ENCODE measurements at places on chromosomes 5 and 9.

GRCh38 chr9:89942643-89943042, 337.8 kb downstream of the GADD45G start:
- no peak for DNase-seq

- DNase-seq, result no peak
Measured at GRCh38 chr5:73321757-73322436, 126.7 kb downstream of the FOXD1 start.

- no peak for DNase-seq
Measured at GRCh38 chr9:36746415-36746814, 173.7 kb downstream of the MELK start.

DNA sequence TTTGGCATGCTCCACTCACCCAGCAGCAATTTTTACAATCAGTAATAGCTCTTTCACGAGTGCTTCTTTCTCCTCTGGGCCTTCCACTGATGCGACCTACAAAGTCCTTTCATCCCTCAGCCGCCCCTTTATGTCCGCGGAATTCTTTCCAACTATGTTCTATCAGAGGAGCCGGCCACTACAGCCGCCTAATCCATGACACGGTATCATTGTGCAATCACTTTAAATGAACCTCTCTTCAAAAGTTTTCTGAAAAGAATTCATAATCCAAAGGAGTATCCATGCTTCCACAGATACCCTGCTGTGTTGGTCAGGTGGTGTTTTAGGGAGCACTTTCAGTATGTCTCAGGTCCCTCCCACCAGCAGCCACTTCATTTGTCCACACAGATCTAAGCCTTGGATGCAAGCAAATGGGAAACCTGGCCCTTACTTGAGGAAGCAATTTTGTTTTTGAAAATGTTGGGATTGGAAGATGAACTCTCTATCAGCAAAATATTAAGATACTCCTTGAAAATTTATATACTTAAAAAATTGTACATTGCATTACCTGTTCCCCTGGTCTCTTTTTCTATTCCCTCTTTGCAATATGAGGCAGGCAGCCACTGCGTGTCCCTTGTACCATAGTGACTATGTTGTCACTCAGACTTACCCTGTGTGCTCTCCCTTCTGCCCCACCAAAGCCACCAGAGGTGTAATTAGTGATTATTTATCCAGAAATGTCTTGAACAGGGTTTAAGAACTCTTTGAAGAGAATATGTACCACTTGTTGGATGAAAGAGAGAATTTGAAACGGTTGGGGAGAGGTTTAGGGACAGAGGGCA, 12.9 kb upstream of the MEF2C start:
- no peak for DNase-seq

- no peak for DNase-seq
Measured at GRCh38 chr5:116497631-116498030, 77.0 kb downstream of the SEMA6A start.

DNA sequence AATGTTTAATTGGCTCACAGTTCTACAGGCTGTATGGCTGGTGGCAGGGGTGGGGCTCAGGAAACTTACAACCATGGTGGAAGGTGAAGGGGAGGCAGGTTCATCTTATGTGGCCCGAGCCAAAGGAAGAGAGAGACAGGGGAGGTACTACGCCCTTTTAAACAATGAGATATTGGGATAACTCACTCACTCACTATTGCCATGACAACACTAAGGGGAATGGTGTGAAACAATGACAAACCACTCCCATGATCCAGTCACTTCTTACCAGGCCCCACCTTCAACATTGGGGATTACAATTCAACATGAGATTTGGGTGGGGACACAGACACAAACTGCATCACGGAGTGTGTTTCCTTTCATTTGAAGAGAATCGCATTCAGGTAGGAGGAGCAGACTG, 220.9 kb downstream of the GADD45G start:
- no peak for DNase-seq

GRCh38 chr5:95739857-95740256, 8.7 kb downstream of the RHOBTB3 start:
- DNase-seq, result no peak

- no peak for DNase-seq
Measured at GRCh38 chr5:145855763-145856267, 17.0 kb downstream of the GRXCR2 start.

DNA sequence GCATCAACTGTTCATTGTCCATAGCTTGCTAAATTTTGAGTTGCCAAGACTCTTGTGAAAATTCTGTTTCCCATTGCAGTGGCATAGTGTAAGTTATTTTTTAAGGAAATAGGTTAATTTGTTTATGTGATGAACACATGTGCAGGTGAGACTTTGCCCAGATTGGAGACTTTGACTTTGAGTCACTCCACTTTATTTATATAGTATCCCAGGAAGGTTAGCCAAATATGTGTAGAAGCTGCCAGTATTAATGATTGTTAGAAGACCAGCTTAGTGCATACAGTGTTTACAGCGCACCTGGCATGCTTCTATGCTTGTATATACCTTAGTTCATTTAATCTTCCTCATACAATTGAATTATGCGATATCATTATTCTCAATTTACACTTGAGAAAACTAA, 51.0 kb downstream of the MTAP start:
- DNase-seq, result no peak

DNA sequence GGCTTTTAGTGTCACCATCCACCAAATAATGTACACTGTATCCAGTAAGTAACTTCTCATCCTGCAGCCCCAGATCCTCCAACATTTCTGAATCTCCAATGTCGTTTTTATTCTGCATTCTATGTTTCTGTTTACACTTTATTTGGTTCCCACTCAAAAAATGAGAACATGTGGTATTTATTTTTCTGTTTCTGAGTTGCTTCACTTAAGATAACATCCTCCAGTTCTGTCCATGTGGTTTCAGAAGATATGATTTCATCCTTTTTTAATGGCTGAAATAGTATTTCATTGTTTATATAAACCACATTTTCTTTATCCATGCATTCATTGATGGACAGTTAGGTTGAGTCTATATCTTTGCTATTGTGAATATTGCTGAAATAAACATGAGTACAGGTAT, 677.3 kb upstream of the FTMT start:
- DNase-seq, result no peak

- DNase-seq, result no peak
Measured at GRCh38 chr9:37593883-37594448, 1.6 kb upstream of the TOMM5 start.

DNA sequence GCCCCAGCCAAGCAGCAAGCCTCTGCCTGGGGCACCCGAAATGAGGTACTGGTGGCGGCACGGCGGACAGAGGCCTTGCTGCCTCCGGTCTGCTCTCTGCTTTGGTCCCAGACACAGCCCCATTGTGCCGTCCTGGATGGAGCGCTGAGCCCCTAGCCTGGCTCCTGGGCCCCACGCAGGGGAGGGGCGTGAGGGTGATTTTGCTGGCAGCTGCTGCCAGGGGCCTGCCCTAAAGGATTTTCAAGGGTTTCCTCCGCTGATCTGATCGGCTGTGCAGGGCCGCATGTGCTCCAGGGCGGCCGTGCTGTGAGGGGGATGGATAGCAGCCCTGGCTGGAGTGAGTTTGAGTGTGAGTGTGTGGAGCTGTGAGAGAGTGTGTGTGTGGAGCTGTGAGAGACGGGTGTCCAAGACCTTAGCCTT, 1.3 kb downstream of the GPSM1 start:
- no peak for DNase-seq

- DNase-seq, result no peak
Measured at GRCh38 chr9:70517926-70518610, 103.6 kb upstream of the KLF9 start.

- DNase-seq, result no peak
Measured at GRCh38 chr5:96035796-96036195, 74.1 kb upstream of the ELL2 start.

DNA sequence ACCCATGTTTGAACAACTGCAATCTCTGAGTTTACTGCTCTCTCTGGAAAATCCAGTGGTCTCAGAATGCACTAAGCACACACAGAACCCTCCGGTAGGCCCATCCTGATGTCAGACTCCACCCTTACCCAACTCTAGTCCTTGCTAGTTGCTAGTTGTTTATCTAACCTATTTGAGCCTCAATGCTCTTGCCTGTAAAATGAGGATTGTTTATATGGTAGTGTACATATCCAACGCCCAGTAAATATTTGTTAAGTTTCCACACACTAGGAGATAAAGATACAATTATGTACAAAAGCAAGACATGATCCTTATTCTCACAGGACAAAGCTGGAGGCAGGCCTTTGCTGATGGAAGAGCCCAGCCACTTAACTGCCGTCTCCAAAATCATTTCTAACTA, 192.2 kb downstream of the SPOCK1 start:
- no peak for DNase-seq

GRCh38 chr9:114830546-114830945, 24.7 kb upstream of the TNFSF15 start:
- no peak for DNase-seq

DNA sequence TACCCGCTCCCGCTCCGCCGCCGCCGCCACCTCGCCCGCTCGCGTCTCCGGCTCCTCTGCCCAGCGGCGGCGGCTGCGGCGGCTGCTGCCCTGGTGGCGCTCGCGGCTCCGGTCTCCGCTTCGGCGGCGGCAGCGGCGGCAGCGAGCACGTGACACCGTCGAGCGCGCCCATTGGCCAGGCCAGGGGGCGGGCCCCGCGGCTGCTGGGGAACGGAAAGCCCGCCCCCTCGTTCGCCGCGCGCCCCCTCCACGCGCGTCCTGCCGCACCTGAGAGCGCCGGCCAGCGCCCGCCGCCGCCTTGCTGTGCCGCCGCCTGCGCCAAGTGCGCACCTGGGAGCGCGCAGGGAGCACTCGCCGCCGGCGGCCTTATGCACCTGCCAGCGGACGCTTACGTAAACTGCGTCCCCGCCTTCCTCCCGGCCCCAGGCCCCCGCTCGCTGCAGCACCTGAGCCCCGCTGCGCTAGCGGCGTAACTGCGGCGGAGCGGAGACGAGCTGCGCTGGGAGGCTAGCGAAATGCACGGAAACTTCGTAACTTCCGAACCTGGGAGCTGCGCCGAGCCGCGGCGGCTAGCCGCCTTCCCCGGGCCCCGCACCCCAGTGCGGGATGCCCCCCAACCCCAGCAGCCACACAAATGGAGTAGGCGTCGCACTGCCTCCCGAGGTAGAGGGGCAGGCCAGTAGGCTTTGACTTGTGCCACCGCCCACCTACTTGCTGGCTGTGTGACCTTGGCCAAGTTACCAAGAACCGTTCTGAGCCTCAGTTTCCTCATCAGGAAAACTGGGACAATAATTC, at the start of gene STRBP:
Gene STRBP (minus strand): TSS at position 122 of the 795 bp plus-strand sequence. CDS start 84,452 bp downstream, outside the sequence.
- DNase-seq, result peak; percentile 92

DNA sequence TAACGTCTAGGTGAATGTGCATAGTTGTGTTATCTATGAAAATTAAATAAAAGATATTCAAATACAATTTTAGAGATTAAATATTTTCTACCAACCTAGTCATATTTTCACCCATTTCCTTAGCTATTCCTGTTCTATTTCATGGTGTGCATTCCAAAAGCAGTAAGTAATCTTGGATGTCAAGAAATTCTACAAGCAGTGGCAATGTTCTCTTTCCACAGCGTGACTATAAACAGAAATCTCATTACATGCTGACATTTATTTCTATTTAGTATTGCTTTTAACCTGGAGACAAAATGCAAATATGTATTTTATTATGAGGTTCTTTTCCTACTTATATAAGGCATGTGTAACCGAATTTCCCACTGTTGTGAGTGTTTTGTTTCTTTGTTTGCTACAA, 510.0 kb downstream of the ACTL7B start:
- DNase-seq, result no peak

- DNase-seq, result no peak
Measured at GRCh38 chr9:93491593-93492232, 38.3 kb upstream of the FAM120AOS start.

DNA sequence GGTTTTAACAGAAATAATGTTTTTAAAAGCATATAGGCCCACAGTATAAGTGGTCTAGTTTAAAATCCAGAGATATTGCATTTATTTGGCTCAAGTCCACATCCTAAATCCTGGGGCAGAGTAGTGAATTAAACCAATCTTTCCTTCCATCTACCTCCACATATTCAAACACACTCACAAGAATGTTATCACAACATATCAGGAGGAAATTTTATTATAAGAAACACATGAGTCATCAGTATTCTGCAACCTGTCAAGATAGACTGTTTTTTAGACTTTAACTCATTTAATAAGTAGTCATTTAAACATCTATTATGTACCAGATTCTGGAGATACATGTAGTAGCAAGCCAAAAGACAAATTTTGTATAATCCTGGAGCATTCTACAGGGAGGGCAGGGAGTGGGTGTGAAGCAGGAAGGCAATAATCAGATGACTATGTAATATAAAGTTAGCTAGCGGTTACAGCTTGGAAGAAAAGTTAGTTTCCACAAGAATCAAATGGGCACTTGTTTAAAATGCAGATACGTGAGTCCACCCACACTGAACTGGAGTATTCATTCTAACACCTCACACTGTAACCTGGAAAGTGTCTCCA, 187.3 kb upstream of the PIK3R1 start:
- DNase-seq, result no peak

DNA sequence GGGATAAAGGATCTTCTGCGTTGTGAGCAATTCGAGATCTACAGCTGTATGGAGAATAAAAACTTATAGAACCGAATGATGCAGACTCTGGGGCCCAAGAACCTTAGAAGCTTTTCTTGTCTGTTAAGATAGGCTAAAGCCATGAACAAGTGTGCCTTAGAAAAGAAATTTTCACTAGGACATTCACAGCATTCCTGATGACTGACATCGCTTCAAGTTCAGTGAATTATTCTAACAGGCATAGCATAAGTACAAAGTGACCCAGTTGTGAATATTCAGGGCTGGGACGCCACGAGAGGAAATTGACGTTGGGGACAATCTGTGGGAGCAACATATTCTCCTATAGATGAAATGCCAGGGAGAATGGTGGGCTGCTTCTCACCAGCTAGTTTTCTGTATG, 32.0 kb upstream of the PANK3 start:
- DNase-seq, result peak; percentile 29

GRCh38 chr5:135565725-135566421, 12.9 kb downstream of the CXCL14 start:
- peak; percentile 51 for DNase-seq

DNA sequence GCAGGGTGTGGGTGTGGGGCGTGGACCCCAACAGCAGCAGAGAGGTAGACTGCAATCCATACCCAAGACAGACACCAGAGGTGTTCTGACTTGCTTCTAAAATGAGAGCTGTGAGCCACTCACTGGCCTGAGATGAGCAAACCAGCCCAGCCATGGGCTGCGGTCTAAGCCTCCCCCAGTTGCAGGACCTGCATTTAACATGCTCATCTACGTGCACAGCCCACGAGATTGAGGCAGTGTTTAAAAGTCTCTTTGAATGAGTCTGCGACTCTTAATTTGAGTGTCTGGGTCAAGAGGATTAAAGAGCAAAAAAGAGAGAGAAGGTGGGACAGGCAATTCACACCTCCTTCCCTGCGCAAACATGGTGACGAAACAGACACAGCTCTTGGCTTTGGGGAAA, 5.9 kb downstream of the SURF4 start:
- no peak for DNase-seq

DNA sequence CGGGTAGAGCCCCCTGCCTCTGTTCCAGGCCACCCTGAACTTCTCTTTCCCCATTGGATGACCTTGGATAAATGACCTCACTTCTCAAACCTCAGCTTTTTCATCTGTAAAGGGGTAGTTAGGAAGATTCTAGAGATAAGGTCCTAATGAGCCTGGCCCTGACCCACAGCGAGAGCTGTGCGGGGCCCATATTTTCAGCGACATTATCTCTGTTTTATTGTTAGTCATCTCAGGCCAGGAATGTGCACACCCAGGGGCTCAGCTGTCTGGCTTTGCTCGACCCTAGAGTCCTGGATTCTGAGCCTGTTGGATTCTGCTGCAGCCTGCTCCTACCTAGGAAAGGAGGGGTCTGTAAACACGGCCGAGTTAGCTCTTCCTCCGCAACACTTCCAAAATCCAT, 81.2 kb upstream of the LMX1B start:
- peak; percentile 93 for DNase-seq

- DNase-seq, result no peak
Measured at GRCh38 chr5:2553611-2554010, 197.9 kb downstream of the IRX2 start.

- no peak for DNase-seq
Measured at GRCh38 chr9:107856633-107857032, 367.1 kb upstream of the KLF4 start.
